ENCODE measurements at places on chromosomes 5 and 9. TPM values are rescaled to one million over a fixed set of nuclear protein-coding genes. Genes with fewer than 3 reads are reported as not detected.

DNA sequence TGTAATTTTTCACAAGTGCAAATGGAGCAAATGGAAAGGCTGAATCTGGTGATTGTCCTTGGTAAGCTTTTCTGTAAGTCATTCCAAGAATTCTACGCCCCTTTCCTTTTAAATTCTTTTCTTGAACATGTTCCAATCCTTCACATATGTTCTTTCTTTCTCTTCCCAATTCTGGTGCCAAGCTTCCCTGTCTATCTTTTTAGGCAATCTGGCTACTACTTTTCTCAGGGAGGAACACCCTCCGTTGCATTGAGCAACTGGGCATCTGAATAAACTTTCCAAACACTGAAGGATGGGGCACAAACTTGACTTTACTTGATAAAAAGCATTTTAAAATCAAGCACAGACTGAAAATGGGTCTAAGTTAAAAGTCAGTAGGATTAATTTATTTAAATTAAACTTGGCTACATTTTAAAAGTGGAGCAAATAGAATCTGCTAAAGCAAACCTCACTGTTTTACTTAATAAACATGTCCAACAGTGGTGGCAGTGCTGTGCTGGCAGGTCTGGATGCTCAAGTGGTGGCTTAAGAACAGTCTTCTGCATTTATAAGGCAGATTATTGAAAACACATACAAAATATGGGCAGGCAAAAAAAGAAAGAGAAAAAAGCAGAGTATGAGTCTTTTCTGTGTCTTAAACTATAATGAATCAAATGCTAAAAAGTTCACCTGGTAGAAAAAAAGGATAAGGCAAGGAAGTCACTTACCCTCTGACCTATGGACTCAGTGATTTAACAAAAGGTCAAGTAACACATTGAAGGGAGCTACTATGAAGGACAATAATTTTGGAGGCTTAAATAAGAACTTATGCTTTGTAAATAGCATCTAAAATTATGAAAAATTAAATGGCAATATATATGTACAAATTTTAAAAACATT is 5.4 kb downstream of the ELL2 start:
- H3K27me3 ChIP-seq, result no peaks in the 10 kb centered on the region
- H3K4me3 ChIP-seq, result peak overlapping the region; percentile 46
- no peak for DNase-seq
- no peaks in the 10 kb centered on the region for H3K36me3 ChIP-seq

Gene IL3
- polyA plus RNA-seq, result not detected

DNA sequence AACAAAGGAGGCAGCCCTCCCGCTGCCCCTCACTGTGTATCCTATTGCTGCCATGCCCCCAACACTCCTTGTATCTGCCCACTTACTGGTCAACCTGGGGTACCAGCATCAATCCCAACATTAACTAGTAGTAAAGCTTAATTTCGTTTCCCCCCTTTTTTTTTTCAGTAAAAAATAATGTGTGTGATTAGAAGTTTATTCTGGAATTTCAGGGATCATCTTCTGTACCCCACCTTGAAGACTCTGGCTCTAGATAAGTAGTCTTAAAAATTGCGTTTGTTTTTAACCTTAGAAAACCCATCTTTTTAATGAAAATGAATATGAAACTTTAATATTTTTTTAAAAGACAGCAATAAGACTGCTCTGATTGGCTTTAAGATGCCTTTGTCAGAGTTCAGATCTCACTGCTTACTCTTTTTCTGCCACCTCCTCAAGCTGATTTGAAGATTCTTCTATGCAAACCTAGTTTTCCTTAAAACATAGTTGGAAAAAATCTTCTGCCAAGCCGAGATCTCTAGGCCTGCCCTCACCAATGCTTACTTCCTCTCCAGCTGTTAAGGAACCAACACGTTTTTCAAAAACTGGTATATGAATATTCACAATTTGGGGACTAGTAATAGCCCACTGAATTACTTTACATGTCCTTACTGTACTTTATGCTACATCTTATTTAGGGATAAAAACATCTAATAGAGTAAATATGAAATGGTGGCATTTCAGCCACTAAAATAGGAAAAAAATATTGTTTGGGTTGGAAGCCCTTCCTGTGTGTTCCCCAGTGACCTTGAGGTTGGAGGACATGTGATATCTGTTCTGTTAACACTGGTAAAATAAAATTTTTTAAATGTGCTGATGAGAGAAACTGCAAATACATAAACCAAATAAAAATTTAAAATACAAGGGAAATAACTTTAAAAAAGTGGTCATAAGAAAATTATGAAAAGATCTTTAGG is 4.0 kb upstream of the RHOBTB3 start:
- H3K27me3 ChIP-seq, result no peaks in the 10 kb centered on the region
- H3K4me1 ChIP-seq, result peaks cover 21% of the 10 kb centered on the region
- peak overlapping the region; percentile 35 for H3K4me3 ChIP-seq
- no peak for DNase-seq

GRCh38 chr9:35952526-35953191 is 5.3 kb downstream of the OR2S2 start:
- no peak overlapping the region for H3K27ac ChIP-seq
- no peak for DNase-seq
- no peaks in the 10 kb centered on the region for H3K27me3 ChIP-seq
- H3K4me1 ChIP-seq, result no peaks in the 10 kb centered on the region
- H3K36me3 ChIP-seq, result no peaks in the 10 kb centered on the region
- no peak overlapping the region for H3K4me3 ChIP-seq

DNA sequence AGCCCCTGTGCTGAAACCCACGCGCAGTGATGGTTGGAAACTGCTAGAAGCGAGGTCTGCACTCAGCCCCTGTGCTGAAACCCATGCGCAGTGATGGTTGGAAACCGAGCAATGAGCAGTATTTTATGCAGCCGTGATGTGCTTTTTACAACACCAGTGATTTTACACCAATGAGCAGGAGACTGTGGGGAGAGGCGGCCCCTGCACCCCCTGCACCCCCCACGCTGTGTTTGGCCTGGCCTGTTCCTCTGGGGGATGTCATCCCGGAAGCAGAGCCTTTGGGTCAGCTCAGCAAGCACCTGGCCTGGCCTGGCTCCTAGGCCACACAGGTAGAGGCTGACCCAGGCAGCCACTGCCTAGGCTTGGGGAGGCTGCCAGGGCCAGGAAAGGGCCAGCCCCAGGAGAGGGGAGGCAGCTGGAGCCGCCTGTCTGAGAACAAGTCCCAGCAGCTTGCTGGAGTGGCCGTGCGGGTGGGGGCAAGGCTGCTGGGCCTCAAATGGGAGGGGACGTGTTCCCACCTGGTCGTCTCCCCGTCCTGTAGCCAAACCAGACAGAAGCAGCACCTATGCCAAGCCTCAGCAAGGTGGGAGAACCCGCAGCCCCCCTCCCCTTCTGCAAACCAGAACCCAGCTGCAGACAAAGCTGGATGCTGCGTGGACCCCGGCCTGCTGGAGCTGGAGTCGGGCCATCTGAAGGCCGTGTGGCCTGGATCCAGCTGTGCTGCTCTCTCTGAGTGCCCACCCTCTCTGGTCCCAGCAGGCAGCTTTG is 46.8 kb downstream of the DBH start:
- peaks cover 4% of the 10 kb centered on the region for H3K27me3 ChIP-seq
- no peaks in the 10 kb centered on the region for H3K36me3 ChIP-seq
- H3K4me1 ChIP-seq, result no peaks in the 10 kb centered on the region
- H3K27ac ChIP-seq, result no peak overlapping the region

All from GM12878 (cell line).